Liver (tissue), 10 donors: ENCODE measurements at places on chromosomes 13 and 19. TPM values are rescaled to one million over a fixed set of nuclear protein-coding genes. Genes with fewer than 3 reads are reported as not detected.

Gene DHPS
- 29.1 TPM for total RNA-seq

Gene PGLYRP1
- total RNA-seq = 0.25 TPM

Gene KLK8
- not detected for total RNA-seq

Gene IL4I1
- total RNA-seq = 0.75 TPM

Gene ZNF43
- 6.9 TPM for total RNA-seq

Gene CEACAM6
- total RNA-seq = 0.08 TPM

Gene ZNF556
- total RNA-seq = 0.08 TPM

Gene STOML3
- not detected for total RNA-seq

Gene CACNG6
- not detected for total RNA-seq

Gene PGLYRP2
- total RNA-seq = 68.5 TPM

Gene C1QTNF9B
- total RNA-seq = not detected

Gene TMIGD2
- total RNA-seq = 0.50 TPM

Gene SMIM44
- not detected for total RNA-seq

Gene CACNG8
- not detected for total RNA-seq

Gene FGF14
- 3.3 TPM for total RNA-seq

Gene FTL
- 2,528 TPM for total RNA-seq

Gene ZNF582
- total RNA-seq = 1.3 TPM

Gene IRGC
- not detected for total RNA-seq

Gene TJP3
- 6.1 TPM for total RNA-seq

Gene GFY
- total RNA-seq = not detected

Gene LGI4
- total RNA-seq = 1.1 TPM

Gene IFNL2
- not detected for total RNA-seq

Gene ALOX5AP
- total RNA-seq = 3.5 TPM

Gene KCTD4
- not detected for total RNA-seq

Gene SLC7A9
- 6.8 TPM for total RNA-seq

Gene CEACAM4
- total RNA-seq = 0.84 TPM

Gene ZNF578
- 0.25 TPM for total RNA-seq

Gene GPR18
- 0.25 TPM for total RNA-seq

Gene PLK5
- not detected for total RNA-seq

Gene SBK3
- not detected for total RNA-seq

Gene GZMM
- total RNA-seq = 1.0 TPM

Gene ZNF101
- total RNA-seq = 6.9 TPM

Gene PDE4C
- 0.75 TPM for total RNA-seq

Gene CEACAM8
- total RNA-seq = 2.1 TPM

Gene MKNK2
- 49.5 TPM for total RNA-seq

Gene ZIC2
- total RNA-seq = not detected

Gene BST2
- 25.6 TPM for total RNA-seq

Gene NOP53
- total RNA-seq = 38.9 TPM
